ENCODE measurements at places on chromosomes 11 and 22. TPM values are rescaled to one million over a fixed set of nuclear protein-coding genes. Genes with fewer than 3 reads are reported as not detected.

NPAS4 gene
- total RNA-seq = not detected

DNA sequence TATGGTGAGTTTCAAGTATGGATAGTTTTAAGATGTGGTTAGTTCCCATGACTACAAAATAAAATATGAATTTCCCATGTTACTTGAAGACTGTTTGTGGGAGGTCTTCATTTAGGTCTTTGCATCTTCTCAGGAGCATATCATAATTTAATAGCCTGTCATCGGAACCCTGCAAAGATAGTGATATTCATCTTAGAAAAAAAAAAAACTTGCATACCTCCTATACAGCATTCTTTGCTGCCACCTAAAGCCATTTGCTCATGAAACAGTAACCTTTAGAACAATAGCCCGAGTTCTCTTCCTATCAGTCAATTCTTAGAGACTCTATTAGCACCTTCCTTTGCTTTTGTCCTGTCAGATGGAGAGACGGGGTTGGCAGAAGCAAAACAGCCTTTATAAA is 75.3 kb downstream of the ARFGAP2 start:
- no peak for DNase-seq

PGA5 gene
- total RNA-seq = 1.6 TPM

- DNase-seq = no peak
Measured at GRCh38 chr11:32312206-32312817, 123.0 kb downstream of the WT1 start.

GRCh38 chr11:66509131-66509561 is 1.3 kb upstream of the BBS1 start:
- DNase-seq = no peak

- DNase-seq = peak; percentile 49
Measured at GRCh38 chr11:64916040-64916774, 802 bp downstream of the ATG2A start.

GRCh38 chr11:17528181-17528691 is 16.0 kb downstream of the USH1C start:
- DNase-seq = no peak

PRR5 gene
- 39.5 TPM for total RNA-seq

- DNase-seq = no peak
Measured at GRCh38 chr22:17726928-17727897, 47.1 kb downstream of the BID start.

GRCh38 chr11:72741429-72741833 is 10.8 kb downstream of the ARAP1 start:
- no peak for DNase-seq

SCN3B gene
- total RNA-seq = 1.9 TPM

- DNase-seq = peak; percentile 77
Measured at GRCh38 chr22:18091916-18092526, 14.2 kb downstream of the PEX26 start.
